Activated T-helper 1 cell treated with anti-CD3 and anti-CD28 coated beads, Interleukin-2, amount 50 U/mL, for 16 hours (primary cell): ENCODE measurements at places on chromosomes 12 and 14.
A peak's percentile ranks its signal among the peaks of the same experiment; 100 is the strongest.

DNA sequence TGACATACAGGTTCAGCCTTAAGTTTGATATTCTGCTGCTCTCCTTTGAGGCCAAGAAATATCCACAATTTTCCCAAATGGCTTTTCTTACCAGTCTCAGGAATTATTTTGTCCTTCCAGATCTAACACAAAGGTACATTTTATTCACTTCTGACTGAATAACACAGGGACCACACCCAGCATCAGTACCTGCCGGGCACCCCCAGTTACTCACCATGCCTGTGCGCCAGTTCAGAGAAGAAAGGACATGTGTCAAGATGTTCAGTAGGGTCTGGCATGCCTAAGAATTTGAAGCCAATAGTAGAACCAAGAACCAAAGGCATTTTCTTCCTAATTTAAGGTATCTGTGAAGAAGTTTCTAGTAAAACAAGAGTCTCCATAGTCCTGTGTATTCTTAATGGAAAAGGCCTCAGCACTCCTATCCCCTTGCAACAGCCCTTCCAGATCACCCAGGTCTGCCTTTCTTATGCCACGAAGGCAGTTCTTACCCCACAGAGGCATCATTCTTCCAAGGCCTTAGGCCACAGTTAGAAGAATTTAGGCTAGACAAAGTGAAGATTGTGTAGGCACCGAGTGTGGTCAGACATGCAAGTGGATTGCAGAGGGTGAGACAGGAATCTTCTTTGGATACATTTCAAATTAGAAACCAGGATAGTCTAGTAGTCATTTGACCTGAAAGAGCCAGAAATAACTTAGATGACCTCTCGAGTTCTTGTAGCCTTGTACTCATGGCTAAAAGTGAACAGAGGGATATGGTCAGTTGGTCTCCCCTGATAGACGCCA is 140.1 kb upstream of the HIF1A start:
- no peak for DNase-seq

- DNase-seq = no peak
These were observed 690.3 kb downstream of the TMEM121 start for GRCh38 chr14:106216679-106217078.

- no peak for DNase-seq
These were observed 90.0 kb downstream of the SINHCAF start for GRCh38 chr12:31235868-31236395.

GRCh38 chr14:47919334-47919846 is 244.0 kb upstream of the MDGA2 start:
- DNase-seq = no peak

- peak; percentile 62 for DNase-seq
These were observed 67.4 kb downstream of the ACTN1 start for GRCh38 chr14:68911594-68912227.

DNA sequence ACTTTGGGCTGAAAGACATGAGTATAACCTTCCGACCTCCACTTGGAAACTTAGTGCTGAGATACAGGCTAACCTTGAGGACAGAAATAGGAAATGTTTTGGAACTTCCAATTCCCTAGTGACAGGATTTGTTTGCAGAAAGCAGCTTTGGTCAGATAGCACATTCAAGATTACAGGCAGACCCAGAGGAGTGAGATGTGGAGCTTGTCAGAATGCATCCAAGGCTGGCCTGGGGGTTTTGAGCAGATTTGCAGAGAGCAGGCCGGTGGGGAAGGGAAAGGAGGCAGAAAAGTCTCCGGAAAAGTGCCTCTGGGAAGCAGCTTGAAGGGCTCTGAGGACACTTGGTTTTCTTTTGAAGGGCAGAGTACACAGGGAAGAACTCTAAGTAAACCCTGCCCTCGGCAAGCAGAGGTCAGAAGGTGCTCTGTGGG is 180.3 kb downstream of the ETV6 start:
- no peak for DNase-seq

GRCh38 chr12:42807766-42808165 is 218.2 kb upstream of the PRICKLE1 start:
- DNase-seq = no peak

GRCh38 chr14:97218274-97218673 is 421.1 kb downstream of the VRK1 start:
- no peak for DNase-seq

DNA sequence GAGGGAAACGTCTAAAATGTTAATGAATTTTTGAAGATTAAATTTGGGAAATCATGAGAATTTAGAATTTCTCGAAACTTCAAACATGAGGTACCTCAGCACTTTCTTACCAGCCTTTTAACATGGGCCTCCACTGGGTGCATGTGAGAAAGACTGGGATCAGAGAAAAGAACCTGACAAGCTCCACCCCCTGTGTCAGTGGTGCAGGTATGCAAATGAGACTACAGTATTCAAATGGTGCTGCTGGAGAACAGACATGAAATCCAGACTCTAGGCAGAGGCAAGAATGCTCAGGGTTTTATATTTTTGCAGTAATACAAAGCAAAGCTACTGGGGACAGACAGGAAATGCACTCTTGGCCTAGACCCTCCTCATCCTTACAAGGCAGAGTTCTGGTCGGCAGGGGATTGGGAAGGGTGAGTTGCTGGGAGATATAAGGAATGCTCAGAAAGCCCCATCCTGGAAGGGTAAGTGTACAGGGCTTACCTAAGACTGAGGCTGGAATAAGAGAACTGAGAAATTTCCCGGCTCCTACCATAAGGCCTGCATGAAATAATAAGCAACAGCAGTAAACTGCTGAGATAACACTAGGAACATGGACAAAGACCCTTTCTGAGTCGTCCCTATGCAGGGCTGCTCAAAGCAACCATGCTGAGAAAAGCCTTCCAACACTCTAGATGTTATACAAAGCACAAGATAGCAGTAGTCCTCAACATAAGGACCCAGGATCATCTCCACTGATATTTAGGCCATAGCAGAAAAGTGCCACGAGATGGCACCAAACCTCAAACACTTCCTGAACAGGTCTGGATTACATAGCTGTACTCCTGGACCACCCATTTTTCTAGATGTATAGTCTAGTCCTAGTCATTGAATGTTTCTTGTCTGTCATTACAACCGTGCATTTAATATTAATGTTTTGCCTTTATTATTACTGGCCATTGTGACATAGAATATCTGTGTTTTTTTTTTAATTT is 260.8 kb downstream of the RASSF9 start:
- no peak for DNase-seq

- DNase-seq = no peak
These were observed 1.2 kb downstream of the WNT5B start for GRCh38 chr12:1630133-1630826.

DNA sequence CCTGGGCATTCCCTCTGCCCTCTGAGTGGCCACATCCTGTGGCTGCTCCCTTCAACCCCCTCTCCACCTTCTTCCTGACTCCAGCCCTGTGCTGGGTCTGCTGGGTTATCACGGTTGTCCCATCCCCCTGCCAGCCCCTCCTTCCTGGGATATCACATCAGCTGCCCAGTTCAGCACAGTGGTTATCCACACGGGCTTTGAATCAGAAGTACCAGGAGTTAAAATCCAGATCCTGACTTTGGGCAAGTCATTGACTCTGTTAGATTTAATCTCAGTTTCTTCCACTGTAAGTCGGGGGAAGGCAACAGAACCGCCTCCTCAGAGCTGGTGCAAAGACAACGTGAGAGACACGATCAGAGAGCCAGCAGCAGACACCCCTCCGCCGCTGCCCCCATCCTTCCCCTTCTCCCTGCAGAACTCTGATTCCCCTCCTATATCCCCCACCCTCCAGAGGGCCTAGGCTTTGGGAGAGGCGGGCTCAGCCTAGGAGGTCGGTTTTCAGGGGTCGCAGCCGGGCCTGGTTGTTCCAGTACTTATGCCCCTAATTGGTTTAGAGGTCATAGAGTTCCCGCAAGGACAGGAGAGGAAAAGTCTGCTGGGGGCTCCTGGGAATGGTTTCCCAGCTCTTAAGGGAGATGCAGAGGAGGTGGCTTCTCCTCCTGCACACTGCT is 42.5 kb downstream of the PRIMA1 start:
- DNase-seq = no peak

- DNase-seq = no peak
These were observed 11.5 kb downstream of the FBXO21 start for GRCh38 chr12:117178745-117179144.

DNA sequence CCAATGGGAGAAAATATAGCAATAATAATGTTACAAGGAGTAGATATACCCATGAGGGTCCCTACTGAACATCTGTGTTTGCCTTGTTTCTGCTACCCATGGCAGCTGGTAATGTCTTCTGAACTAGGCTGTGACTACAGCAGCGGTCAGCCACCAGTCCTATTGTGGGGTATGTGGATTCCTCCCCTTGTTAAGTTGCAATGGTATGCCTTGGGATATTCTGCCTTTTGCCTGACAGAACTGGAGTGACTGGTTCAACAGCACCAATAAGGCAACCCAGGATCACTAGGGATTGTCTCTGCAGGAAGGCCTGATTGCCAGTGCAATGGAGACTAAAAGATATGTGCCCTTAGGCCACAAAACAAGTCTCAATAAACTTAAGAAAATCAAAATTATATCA is 9.7 kb upstream of the ATL1 start:
- no peak for DNase-seq

GRCh38 chr12:93223440-93224426 is 154.0 kb upstream of the NUDT4 start:
- no peak for DNase-seq

GRCh38 chr12:107310621-107311020 is 217.3 kb upstream of the CRY1 start:
- DNase-seq = no peak

GRCh38 chr14:51382506-51382905 is 142.5 kb downstream of the TMX1 start:
- DNase-seq = no peak

DNA sequence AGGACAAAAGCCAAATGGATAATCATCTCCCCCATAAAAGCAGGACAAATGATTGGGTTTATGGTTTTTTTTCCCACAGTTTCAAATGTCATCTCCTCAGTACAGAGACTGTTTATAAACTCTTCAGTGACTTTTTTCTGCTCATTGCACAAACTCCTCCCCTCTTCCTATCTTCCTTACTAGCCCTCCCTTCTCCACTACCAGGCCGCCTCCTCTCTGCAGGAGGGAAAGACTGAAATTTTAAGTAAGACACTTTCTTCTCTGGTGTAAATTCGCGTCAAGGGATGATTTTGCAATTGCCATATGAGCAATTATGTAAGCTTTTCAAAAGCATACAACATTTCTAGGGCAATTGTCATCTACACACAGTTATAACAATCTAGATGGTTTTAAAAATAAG is 37.0 kb downstream of the BTG1 start:
- no peak for DNase-seq

DNA sequence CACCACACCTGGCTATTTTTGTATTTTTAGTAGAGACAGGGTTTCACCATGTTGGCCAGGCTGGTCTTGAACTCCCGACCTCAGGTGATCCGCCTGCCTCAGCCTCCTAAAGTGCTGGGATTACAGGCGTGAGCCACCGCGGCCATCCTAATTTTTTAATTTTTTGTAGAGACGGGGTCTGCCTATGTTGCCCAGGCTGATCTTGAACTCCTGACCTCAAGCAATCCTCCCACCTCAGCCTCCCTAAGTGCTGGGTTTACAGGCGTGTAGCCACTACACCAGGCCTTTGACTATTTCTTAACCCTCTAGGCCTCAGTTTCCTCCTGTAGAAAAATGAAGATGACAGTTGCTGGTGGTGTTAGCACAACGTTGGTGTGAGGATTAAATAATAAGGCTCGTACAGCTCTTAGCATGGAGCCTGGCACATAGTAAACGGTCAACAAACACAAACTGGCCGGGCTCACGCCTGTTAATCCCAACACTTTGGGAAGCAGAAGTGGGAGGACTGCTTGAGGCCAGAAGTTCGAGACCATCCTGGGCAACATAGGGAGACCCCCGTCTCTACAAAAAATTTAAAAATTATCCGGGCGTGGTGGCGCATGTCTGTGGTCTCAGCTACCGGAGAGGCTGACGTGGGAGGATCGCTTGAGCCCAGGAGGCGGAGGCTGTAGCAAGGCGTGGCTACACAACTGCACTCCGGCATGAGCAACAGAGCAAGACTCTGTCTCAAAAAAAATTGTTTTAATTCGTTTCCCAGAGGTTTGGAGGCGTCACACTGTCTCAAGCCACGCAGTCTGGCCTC is 979 bp downstream of the DDX54 start:
- no peak for DNase-seq

- no peak for DNase-seq
These were observed 53.0 kb upstream of the FUT8 start for GRCh38 chr14:65359503-65359902.

- no peak for DNase-seq
These were observed 11.8 kb upstream of the POLR3B start for GRCh38 chr12:106345746-106346145.

- no peak for DNase-seq
These were observed 86.9 kb downstream of the ANO6 start for GRCh38 chr12:45302621-45303369.

DNA sequence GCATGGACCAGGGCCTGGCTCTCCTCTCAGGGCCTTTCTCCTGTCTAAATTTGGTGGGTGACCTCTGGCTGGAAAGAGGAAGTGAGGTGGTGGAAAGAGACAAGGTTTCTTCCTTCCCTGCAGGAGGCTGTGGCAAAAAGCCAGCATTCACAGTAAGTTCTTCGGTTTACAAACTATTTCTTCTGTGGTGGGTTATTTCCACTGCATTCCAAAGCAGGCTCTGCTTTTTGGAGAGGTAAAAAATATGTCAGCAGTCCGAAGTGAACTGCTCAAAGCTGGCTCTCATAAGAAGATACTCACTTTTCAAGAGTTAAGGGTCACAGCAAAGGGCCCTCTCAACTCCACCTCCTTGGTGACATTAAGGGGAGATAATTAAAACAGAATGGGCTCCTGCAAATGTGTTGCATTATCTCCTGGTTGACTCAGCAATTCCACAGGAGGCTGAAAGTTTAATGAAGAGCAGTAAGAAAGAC is 48.9 kb upstream of the POC1B start:
- no peak for DNase-seq

DNA sequence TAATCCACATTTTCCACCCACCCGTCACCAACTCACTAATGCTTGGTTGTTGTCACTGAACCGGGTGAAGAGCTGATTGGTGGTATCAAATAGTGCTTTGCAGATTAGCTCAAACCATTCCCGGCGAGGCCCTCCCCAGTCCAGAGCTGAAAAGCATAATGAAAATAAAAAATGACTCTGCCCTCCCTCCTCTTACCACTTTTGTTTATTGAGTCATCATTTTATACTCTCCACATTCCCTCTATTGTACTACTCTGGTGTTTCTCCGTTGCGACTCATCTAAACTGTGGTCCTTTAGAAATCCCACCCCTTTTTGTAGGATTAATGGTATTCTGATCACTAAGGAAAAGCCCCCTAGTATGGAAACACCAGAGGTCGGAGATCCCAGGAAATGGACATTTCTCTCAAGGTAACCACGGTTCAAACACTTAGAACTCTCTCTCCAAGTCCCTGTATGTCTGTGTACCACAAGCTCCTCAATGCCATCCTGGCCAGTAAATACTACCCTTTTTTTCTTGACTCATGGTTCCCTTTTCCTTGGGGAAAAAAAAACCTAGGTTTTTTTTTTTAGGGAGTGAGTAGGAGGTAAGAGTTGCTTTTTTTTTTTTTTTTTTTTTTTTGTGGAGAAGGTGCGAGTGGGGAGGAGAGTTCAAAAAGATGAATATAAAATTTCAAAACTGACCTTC is 42.0 kb downstream of the AREL1 start:
- no peak for DNase-seq

GRCh38 chr12:51687614-51688013 is 96.6 kb downstream of the SCN8A start:
- DNase-seq = no peak
